NCI-H2081 (cell line): ENCODE measurements at places on chromosomes 1 and 21.
A peak's percentile ranks its signal among the peaks of the same experiment; 100 is the strongest.

DNA sequence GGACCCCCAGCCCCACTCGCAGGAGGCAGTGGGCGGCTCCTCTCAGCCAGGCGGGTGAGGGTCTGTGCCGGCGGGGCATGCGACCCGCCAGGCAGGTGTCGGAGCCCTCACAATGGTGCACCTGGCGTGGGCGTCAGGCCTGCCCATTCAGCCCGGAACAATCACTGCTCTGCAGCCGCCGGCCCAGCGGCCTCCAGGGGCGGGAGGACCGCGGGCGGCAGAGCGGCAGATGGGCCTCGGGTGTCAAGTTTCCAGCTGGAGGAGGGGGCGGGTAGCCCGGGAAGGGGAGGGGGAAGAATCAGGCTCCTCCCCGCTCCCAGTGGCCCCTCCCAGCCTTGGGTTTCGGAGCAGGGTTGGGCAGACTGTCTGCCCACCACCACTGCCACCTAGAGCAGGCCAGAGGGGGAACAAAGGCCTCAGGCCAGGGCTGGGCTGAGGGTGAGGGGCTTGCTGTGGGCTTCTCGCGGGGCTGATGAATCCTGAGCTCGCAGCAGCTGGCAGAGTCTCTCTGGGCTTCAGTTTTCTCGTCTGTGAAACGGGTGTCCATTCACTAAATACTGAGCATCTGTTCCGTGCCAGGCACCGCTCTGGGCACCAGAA lies 39.5 kb upstream of the CASZ1 start:
- DNase-seq = peak; percentile 97

GRCh38 chr1:180213401-180214170 lies 16.5 kb upstream of the LHX4 start:
- DNase-seq = no peak

DNA sequence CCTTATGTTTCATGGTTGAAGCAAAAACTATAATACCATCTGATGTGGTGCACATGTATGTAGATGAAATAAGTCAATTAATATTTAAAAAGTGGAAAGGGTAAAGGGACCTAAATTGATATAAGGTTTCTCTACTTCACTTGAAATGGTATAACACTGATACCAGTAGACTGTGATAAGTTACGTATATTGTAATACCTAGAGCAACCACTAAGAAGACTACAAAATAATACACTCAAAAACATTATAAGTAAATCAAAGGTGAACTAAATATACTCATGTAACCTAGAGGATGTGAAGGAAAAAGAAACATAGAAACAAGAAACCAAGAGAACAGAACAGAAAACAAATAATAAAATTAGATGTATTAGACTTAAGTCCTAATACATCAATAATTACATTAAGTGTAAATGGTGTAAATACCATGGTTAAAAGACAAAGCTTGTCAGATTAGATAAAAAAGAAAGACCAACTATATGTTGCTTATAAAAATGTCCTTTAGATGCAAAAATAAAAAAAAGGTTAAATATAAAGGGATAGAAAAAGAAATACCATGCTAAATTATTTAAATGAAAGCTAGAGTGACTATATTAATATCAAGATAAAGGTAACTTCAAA lies 118.8 kb downstream of the LRRC7 start:
- DNase-seq = no peak

GRCh38 chr1:153932156-153933131 lies 9.7 kb upstream of the GATAD2B start:
- no peak for DNase-seq

GRCh38 chr21:42499444-42500112 lies 3.6 kb upstream of the RSPH1 start:
- no peak for DNase-seq

DNA sequence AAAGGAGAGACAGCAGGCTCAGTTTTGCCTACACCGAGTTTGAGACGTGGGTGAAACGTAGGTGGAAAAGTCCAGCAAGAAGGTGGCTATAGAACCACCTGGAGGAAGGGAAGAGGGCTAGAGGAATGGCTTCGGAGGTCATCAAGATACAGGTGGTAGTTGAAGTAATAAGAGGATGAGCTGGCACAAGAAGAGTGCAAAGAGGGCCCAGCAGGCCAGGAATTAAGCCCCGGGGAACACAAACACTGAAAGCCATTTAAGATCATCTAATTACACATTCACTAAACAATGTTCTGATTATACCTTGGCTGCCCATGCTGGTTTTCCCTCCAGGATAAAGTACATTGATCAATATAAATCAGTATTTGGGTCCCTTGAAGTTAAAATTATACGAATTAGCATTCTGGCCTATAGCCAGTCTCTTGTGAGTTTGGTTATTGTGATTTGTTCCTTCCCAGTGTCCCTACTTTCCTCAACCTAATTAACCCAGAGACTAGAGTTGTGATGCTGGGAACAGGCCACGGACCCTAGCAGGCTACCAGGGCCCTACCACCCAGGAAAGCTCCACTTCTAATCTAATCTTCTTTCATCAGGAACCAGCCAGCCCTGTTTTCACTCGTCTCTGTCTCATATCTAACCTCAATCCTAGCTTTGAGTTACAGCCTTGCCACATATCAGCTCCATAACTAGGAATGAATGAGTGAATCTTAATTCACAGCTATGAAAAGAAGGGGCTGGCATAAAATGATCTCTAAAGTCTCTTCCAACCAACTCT lies 26.4 kb upstream of the PPP1R15B start:
- peak; percentile 51 for DNase-seq

DNA sequence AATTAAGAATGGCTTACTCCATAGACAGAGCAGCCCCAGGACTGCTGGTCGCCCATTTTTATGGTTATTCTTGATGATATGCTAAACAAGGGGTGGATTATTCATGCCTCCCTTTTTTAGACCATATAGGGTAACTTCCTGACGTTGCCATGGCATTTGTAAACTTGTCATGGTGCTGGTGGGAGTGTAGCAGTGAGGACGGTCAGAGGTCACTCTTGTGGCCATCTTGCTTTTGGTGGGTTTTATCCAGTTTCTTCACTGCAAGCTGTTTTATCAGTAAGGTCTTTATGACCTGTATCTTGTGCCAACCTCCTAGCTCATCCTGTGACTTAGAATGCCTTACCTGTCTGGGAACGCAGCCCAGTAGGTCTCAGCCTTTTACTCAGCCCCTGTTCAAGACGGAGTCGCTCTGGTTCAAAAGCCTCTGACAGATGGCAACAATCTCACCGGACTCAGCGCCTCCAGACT lies 5.2 kb upstream of the AGPAT3 start:
- no peak for DNase-seq

DNA sequence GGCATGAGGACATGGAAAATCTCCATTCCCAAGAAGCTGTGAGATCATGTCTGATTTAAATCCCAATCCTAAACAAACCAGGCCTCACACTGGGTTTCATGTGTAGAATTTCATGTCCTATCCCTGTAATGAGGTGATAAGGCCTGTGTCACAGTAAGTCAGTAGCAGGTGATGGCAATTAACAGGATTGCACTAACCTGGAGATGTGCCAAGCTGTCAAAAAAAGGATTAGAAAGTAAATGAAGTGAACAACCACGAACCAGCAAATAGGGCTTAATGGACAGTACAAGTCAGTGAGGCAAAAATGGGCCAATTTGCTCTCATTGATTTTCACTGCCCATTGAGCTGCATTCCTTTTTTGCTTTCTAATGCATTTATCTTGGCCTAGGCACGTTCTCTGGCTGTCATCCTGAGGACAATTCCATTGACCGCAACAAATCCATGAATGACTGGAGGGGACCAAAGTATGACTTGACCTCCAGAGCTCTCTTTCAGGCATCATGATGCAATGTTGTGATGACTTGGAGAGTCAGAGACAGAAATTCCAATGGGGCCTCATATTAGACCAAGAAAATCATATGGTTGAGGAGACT lies 673.6 kb upstream of the ADGRL2 start:
- DNase-seq = peak; percentile 89

DNA sequence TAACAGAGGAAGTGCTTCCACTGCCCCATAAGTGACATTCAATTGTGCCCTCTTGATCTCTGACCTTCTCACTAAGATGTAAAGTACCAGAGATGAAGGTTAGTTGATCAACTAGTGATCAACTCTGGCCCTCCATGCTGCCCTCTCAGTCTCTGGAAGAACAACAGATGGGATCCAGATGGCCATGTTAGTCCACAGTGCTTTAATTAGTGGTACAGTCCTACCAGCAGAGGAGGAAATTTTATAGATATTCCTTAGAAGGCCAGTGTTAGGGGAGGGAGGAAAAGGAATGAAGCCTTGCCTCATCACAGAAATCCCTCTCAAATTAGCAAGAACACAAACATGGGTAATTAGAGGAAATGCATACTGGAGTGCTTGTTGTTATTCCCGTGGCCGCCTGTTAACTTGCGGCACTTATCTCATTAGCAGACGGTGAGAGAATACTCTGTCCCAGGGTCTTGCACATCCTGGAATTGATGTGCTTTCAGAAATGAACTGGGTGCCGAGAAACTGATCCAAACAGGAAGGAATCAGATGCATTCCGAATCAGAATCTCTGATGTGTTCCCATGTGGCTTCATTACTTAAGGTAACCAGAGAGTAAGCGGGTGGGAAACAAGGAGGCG lies 91.1 kb upstream of the RGS4 start:
- no peak for DNase-seq

GRCh38 chr1:220380885-220381284 lies 108.6 kb upstream of the RAB3GAP2 start:
- DNase-seq = no peak

- DNase-seq = no peak
Observed at GRCh38 chr21:46425571-46425970, 33.1 kb upstream of the DIP2A start.

GRCh38 chr1:159173320-159173719 lies 1.9 kb downstream of the CADM3 start:
- no peak for DNase-seq

DNA sequence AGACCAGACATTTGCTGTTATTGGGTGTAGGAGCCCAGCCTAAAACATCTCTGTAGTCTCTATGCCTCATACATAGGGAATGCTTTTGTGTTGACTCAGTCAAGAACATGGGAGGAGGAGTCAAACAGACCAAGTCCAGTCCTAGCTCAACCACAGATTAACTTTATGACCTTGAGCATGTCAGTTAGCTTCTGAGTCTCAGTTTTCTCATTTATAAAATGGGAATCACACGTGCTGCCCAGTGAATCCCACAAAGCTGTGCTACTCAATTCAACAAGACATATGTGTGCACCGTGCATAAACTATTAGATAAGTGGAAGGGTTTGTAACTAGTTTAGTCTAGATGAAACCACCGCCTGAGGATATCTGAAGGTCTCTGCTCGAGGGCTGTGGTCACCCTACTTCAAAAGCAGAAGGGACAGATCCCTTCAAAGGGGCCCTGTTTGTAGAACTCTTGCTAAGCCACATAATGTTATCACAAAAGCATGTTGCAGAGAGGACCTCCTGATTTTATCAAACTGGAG lies 109.5 kb upstream of the NFIA start:
- DNase-seq = no peak
